ENCODE measurements at places on chromosomes 3 and 15.
A peak's percentile ranks its signal among the peaks of the same experiment; 100 is the strongest.

DNA sequence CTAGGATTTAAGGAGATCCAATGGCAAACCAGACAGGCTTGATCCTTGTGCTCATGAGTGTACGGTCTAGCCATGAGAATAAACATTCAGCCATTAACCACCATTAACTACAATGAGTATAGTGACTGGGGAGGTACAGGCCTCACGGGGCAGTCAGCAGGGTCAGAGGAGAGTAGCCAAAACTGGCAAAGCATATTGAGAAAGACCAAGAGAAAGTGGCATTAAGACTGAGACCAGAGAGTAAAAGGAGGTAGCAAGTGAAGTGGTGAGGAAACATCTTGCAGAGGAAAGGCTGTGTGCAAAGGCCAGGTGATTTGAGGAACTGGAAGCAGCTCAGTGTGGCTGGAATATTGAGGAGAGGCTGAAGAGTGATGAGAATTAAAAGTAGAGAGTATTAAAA is 407.2 kb upstream of the LMCD1 start:
- no peak for DNase-seq

DNA sequence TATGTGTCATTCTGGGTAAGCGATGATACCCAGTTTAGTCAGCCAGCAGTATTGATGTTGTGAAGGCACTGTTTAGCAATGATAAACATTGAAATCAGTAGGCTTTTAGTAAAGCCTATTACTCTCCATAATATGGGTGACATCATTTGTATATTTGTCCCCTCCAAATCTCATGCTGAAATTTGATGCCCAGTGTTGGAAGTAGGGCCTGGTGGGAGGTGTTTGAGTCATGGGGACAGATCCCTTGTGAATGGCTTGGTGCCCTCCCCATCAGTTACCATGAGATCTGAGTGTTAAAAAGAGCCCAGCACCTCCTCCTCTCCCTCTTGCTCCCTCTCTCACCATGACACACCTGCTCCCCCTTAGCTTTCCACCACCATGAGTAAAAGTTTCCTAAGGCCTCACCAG is 31.4 kb upstream of the FAN1 start:
- no peak for DNase-seq

DNA sequence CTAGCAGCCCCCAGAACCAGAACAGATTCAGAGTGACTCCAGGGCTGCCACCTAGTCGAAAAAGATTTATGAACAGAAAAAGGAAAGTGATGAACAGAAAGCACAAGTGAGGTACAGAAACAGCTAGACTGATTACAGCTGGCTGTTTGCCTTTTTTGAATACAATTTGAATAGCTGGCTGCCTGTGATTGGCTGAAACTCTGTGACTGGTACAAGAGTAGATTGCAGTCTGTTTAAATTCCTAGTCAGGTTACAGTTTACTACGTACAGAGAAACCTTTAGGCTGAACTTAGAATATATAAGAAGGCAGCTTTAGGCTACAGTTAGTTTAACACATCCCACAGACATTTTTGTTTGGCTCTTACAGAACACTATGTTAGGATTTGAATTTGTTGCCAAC is 10.0 kb downstream of the CCDC13 start:
- no peak for DNase-seq

DNA sequence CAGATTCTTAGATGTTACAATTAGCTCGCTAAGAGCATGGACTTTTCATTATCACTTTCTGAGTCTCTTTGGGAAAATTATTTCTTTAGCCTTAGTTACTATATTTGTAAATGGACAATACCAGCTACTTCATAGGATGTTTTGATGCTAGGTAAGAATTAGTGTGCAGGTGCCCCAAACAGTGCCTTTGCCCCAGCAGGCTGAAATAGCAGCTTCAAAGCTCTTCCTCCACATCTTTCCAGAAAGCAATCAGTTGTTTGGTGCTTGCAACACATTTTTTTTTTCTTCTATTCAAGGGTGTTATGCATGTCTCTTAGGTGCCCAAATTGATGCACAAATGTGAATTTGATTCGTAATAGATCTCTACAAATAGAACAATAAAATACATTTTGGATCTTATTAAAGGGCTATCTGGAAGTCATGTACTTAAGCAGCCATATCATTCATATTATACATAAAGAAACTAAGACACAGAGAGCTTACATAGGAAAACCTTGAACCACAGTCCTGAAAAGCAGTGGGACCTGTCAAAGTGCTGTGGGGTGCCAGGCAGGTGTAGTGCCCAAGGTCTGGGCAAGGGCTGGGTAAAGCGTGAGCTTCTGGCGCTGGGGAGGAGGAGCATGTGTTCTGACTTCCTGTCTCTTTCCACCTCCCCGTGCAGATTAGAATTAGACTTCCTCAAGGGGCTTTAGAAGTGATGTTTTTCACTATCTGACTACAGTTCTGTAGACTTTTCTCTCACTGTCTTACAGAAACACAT is 62.9 kb downstream of the FNDC3B start:
- DNase-seq = peak; percentile 57

DNA sequence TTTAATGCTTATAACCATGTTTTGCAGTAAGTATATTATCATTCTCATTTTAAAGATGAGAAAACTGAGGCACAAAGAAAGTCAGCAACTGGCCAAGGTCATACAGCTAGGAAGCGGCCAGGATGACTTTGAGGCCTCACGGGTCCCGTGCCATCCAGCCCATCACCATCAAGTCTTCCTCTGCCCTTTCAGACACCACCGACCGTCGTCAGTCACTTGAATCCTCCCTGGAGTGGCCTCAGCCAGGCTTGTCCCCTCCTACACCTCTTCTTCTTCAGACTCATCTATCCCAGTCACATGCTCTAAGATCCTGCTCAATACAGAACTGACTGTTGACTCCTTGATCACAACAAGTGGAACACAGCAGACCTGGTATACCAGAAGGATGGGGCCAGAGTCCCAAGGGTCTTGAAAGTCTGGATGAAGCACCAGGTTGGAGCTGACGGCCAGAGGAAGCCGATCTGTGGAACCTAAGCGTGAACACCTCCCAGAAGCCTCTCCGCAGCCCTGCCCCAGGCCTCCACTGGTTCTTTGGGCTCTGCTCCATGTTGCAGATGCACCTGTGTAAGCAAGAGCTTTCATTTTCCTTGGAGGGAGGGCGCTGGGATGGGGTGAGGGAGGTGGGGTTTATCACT is 22.1 kb downstream of the ITGA11 start:
- DNase-seq = no peak

DNA sequence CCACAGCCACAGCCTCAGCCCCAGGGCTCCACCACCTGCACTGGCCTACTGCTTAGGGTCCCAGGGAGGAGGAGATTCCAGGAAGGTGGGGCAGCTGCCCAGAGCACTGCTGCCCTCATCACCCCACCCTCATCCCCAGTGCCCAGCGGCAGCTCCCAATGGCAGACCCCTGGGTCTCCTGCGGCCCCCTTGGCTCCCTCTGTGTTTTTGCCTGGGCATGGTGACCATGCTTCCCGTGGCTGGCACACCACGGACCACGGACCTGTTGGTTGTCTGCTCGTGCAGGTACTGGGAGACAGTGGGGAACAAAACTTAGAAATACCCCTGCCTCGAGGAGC is 2.7 kb downstream of the CHST13 start:
- no peak for DNase-seq

GRCh38 chr3:157501863-157502262 is 1.4 kb downstream of the VEPH1 start:
- no peak for DNase-seq

- DNase-seq = peak; percentile 34
Measured at GRCh38 chr3:59981377-59981776, 931.6 kb upstream of the CFAP20DC start.

GRCh38 chr3:112930771-112931170 is 44.1 kb downstream of the CD200R1 start:
- DNase-seq = no peak

- no peak for DNase-seq
Measured at GRCh38 chr15:81002331-81003096, 1.8 kb downstream of the TLNRD1 start.

DNA sequence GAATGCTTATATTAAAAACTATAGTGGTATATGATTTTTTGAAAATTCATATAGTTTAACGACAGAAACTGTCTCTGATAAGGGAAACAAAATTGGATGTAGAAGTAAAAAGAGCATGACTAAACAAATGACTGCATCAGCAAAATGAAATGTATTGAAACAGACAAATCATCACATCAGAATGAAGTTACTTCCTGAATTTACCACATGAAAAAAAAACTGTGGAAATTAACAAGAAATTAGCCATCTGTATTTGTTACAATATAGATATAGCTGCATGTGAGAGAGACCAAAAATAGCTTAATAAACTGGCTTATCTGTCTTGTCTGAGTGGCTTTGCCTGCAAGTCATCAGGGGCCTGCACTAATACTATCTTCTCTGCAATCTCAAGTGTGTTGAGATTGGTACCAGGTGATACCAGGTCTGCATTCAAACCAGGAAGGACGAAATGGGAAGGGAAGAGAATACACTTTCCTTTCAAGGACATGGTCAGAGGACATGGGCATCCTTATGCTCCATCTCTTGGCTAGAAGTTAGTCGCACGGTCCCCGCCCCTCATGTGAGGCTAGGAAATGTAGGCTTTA is 388.7 kb downstream of the GRM7 start:
- DNase-seq = no peak

DNA sequence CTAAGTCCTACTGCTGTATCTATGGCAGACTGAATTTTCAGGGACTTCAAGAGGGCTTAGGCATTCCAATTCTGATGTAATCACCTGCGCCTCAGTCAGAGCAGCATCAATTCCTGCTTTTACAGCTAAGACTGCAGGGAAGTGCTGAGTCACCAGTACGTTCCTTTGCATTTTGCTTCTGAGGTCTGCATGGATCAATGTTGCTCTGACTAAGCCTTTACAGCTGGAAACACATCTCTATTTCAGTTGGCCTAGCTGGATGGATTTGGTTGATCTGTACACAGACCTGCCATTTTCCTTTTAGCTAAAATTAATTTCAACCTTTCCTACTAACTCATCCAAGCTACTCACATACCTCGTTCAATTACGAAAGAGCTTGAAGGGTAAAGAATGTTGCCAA is 51.3 kb downstream of the ETV5 start:
- no peak for DNase-seq

- no peak for DNase-seq
Measured at GRCh38 chr15:78265752-78266224, 1.4 kb downstream of the DNAJA4 start.

- DNase-seq = no peak
Measured at GRCh38 chr3:111035316-111035715, 36.3 kb upstream of the NECTIN3 start.

DNA sequence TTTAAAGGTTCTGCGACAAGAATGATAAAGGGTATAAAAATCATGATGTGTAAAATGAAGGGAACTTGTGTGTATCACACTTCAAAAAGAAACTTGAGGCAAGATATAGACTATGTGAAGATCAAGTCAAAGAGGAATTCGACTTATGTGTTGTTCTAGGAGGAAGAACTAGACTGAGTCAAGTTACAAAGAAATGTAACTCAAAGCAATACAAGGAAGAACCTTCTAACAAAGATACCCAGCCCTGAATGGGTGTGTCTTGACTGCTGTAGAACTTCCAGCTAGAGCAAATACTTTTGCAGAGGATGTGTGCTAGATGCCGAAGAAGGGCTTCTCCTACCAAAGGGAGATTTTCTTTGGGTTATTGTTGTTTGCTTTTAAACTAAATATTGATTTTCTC is 2.4 kb downstream of the SLC49A4 start:
- no peak for DNase-seq

DNA sequence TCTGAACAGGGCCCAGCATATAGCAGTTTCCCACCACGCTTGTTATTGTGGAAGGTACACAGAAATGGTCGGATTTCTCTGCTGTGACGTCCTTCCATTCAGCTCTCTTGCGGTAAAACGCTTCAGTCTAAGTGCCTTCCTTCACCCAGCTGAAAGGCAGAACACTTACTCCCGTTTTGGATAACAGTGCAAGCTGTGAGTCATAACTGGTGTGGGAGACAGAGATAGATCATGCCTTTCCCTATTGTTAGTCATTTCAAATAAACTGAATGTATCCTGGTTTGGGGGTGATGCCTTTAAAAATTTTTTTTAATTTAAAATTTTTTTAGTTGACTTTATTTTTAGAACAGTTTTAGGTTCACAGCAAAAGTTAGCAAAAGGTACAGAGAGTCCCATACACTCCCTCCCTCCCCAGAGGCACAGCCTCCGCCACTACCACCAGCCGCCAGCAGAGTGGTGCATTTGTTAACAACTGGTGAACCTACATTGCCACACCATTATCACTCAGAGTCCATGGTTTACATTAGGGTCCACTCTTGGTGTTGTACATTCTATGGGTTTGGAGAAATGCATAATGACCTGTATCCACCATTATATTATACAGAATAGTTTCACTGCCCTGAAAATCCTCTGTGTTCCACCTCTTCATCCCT is 94.9 kb upstream of the NSMCE3 start:
- no peak for DNase-seq

DNA sequence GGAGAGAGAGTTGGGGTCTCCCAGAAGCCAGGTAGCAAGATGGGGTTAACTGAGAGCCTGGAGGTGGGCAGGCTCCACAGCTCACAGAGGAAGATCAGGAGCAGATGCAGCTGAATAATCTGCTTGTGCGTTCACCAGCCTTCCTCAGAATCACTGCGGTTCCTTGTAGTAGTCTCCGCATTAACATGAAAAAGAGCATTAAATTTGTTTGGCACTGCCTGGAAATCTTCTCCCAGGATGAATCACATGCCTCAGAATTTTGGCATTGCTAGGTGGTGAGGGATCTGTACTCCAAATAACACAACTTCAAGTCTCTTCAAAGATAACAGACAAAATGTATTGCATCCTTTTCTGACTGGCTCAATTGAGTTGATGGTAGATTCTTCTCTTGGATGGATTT is 700.6 kb upstream of the ARRDC4 start:
- DNase-seq = no peak

DNA sequence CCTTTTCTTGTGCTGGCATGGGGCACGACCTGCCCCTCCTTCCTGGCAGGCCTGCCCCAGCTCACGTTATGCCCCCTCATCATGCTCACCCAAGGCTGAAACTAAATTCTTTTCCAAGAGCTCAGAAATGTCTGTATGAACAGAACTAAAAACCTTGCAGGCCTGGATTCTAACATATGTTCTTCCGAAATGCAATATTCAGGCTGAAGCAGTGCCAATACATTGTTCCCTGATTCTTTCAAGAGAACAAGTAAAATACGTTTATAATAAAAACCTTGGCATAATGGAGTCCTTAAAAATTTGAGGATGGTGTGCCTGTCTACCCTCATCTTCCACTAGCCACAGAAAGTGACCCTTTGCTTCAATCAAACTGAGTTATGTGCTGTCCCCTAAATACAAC is 48.5 kb upstream of the ICE2 start:
- DNase-seq = no peak

GRCh38 chr3:79103307-79103706 is 664.5 kb downstream of the ROBO1 start:
- no peak for DNase-seq

DNA sequence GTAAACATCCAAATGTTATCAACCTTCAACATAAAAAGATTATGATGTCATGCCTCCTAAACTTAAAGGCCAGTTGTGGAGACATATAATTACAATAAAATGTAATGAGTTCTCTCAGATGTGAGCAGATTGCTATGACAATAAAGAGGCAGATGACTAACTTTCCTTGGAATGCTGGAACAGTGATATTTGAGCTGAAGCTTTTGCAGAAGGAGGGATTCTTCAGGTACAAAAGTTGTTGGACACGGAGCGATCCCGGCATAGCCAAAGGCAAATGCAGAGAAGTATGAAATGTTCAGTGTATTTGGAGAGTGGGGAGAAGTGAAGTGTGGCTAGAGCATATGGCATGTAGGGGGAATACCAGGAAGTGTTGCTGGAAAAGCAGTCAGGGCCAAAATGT is 520.1 kb downstream of the FGF12 start:
- no peak for DNase-seq

- no peak for DNase-seq
Measured at GRCh38 chr15:29913528-29914135, 91.4 kb upstream of the TJP1 start.

- DNase-seq = no peak
Measured at GRCh38 chr3:50474717-50475116, 28.7 kb downstream of the CACNA2D2 start.

Data from CD4-positive, alpha-beta T cell treated with Interleukin-12 subunit alpha and Interleukin-12 subunit beta, for 1 hour (primary cell).